ENCODE measurements at places on chromosomes 4 and X.

GRCh38 chr4:107733431-107733925 is 13.4 kb upstream of the PAPSS1 start:
- DNase-seq = no peak

GRCh38 chr4:97072666-97073065 is 1070.6 kb downstream of the STPG2 start:
- no peak for DNase-seq

- no peak for DNase-seq
Observed at GRCh38 chr4:163493643-163494359, 689 bp upstream of the TMA16 start.

GRCh38 chr4:79597266-79597665 is 189.2 kb upstream of the GK2 start:
- no peak for DNase-seq

DNA sequence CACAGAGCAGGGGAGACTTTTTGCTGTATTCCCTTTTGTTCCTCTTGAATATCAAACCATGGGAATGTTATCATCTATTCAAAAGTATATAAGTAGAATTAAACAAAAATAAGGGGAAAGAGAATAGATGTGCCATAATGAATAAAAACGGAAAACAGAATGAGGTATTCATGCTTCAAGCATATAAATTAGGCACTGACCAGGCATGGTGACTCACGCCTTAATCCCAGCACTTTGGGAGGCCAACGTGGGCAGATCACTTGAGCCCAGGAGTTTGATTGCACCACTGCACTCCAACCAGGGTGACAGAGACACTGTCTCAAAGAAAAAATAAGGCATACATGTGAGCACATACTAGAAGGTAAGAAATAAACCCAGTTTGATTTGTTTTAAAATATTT is 16.3 kb upstream of the NEUROG2 start:
- no peak for DNase-seq

Data from osteocyte (in vitro differentiated cells).